Adrenal gland (tissue), 19 donors: ENCODE measurements at places on chromosomes 1 and 21. TPM values are rescaled to one million over a fixed set of nuclear protein-coding genes. Genes with fewer than 3 reads are reported as not detected.

The SPATA46 gene
- not detected for total RNA-seq

DNA sequence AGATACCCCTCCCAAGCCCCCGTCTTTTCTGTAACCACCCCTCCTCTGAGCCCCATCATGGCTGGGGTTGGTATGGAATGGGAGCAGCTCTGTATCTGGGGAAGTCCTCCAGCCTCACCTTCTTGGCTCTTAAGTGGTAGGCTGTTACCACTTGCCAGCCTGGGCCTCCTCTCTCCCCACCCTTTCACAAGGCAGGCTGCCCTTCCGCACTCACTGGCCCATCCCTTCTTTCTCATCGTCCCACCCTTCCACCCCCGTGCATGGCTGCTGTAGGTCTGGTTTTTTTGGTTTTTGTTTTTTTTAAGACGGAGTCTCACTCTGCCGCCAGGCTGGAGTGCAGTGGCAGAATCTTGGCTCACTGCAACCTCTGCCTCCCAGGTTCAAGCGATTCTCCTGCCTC lies 5.2 kb downstream of the CYB561D1 start:
- DNase-seq = no peak

- peak; percentile 57 for DNase-seq
These were observed 1.1 kb upstream of the GUCA2A start for GRCh38 chr1:42165511-42166210.

- no peak for DNase-seq
These were observed 74.3 kb upstream of the VANGL1 start for GRCh38 chr1:115567431-115567830.

GRCh38 chr21:25658427-25659035 lies 19.5 kb downstream of the JAM2 start:
- DNase-seq = no peak

The RPTN gene
- not detected for total RNA-seq

DNA sequence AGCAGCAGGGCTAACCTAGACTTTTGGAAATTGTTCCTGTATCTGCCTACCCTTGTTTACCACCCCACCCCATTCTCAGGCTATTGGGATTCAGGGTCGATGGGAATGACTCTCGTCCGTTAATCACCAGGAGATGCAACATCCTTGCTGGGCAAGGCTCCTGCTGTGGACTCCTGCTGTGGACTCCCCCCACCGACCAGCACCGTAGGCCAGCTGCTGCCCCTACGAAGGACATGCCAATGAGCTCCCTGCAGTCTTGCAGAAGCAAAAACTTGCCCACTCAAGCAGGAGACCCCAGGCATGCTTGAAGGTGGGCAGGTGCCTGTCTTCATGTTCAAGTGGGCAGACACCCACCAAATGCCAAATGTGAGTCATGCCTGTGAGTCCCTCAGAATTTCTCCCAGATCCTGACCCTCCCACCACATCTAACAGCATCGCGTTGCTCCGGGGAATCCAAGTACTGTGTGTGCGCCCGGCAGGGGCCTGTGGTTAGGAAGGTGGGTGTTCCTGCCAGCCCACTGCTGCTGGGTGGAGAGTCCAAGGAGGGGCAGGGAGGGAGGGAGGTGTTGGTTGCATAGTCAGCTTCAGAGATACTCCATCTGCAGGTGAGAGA lies 41.7 kb upstream of the SOX13 start:
- no peak for DNase-seq

DNA sequence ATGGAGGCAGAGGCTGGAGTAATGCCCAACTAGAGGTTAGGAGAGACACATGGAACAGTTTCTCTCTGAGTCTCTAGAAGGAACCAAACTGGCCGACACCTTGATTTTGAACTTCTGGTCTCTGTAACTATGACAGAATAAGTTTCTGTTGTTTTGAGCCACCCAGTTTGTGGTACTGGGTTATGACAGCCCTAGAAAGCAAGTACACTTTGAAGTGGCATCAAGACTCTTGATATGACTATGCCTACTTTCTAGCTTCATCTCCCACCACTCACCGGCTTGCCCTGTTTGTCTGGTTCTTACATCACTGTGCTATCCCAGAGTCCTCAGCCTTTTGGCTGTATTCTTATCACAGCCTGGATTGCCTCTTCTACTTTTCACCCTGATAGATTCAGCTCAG lies 230.3 kb upstream of the USP24 start:
- DNase-seq = no peak

DNA sequence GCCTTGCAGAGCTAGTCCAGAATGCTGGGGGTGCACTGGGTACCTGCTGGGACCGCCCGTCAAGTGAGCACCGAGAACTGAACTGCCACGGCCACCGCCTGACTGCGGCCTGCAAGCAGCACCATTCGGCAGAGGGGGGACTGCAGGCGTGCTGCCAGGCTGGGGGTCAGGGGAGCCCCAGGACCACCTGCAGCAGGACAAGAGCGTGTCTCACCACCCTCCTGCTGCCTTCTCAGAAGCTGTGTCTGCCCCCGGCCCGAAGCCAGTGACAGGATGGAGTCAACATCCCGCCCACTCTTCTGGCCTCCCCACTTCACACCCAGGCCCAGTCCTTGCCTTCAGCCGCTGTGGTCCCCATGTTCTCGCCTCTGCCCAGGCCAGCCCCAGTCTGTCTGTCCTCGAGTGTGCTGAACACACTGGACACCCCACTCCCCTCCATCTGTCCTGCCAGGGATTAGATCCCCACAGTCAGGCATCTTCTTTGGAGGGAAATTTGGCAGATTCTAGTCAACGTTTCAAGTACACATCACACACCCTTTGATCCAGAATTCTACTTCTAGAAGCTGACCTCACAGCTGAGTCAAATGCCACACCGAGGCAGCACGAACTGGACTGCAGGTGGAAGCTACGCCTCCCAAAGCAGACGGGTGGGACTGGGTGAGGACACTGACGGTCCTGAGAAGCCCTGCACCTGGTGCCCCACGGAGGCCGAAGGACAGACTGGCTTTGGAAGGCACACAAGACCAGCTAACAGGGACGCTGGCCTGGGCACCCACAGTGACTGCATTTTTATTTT lies 26.0 kb downstream of the PTTG1IP start:
- DNase-seq = peak; percentile 48

- no peak for DNase-seq
These were observed 178.0 kb downstream of the TOMM20 start for GRCh38 chr1:234950598-234950997.

The ZC3H11A gene
- total RNA-seq = 93.4 TPM

GRCh38 chr1:30764939-30765555 lies 7.5 kb upstream of the LAPTM5 start:
- no peak for DNase-seq

The ATP8B2 gene
- 17.1 TPM for total RNA-seq

GRCh38 chr1:90605070-90605469 lies 112.0 kb downstream of the BARHL2 start:
- no peak for DNase-seq

DNA sequence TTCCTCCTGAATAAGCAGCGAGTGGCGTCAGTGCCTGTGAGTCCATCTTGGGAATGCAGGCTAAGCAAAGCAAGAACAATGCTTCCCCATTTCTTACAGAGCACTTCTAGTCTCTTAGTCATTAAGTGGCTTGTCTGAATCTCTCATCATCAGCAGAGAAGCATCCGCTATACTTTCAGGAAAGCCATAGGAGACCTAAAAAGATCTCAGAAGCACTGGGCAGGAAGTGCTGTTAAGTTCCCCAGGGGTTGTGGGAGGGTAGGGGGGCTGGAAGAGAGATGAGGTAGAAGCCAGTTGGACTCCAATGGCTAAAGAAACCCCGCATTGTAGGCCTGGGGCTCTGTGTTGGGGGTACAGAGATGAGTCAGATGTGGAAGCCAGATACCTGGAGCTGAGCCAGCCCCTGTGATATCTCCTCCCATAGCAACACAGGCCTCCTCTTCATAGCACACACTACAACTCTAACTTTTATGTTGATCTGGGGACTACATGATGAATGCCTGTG lies 44.9 kb downstream of the SYT6 start:
- DNase-seq = peak; percentile 45

GRCh38 chr1:70518106-70518505 lies 107.0 kb downstream of the CTH start:
- no peak for DNase-seq

- DNase-seq = no peak
These were observed 257.2 kb upstream of the HOOK1 start for GRCh38 chr1:59557549-59557885.

GRCh38 chr21:44407493-44407892 lies 47.8 kb upstream of the LRRC3 start:
- no peak for DNase-seq

DNA sequence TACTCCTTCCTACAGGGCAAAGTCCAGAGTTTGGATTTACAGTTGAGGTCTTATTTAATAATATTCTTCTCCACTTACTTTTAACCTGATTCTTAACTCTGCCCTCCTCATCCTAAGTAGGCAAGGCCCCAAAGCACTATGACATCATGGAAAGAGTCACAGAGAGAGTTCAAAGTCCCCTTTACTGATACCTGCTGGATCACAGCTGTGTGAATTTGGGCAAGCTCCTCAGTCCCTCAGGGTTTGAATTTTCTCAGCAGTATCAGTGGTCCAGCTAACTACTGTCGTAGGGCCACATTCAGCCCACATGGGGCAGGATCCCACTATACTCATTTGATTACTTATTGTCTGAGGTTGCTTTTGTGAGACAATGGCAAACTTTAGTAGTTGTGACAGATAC lies 16.0 kb downstream of the TYW3 start:
- no peak for DNase-seq

DNA sequence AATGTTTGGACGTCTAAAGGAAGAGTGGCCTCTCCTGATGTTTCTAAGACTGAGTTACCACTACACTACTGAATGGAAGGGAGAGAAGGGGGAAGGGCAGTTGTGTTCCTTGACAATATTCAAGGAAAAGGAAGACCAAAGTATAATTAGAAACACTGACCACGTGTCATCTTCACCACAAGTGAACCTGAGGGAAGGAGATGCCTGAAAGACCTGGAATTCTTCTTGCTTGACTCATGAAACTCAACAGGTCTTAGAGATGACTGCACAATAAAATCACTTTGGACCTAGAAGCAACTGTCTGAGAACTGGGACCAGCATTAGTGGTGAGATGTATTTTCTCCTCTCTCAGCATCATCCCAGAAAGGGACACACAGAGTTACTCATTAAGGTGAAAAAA lies 56.7 kb downstream of the PTPN14 start:
- DNase-seq = no peak

- no peak for DNase-seq
These were observed 88.2 kb downstream of the MIS18A start for GRCh38 chr21:32190493-32191144.

DNA sequence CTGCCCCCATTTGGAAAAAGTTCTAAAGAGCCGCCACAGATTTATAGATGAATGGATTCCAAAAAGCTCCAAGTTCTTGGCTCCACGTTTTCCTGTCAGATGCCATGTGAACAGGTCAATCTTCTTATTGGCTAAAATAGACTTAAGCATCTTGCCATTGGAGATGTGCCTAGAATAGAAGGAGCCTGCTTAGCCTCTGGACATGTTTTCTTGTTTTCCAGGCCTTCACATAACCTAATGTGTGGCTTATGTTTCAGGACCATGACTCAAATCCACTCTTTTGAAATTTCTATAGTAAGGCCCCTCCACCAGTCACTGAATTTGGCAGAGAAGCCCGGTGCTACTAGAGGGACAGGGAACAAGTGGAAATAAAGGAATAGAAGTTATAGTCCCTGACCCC lies 31.5 kb downstream of the PHC2 start:
- no peak for DNase-seq

The CASP9 gene
- total RNA-seq = 23.9 TPM

The TMEM269 gene
- total RNA-seq = 1.1 TPM

The WLS gene
- total RNA-seq = 59.1 TPM

GRCh38 chr1:89287181-89288050 lies 14.8 kb upstream of the GBP5 start:
- no peak for DNase-seq

- DNase-seq = no peak
These were observed 7.2 kb upstream of the GUCA2B start for GRCh38 chr1:42145764-42146625.

DNA sequence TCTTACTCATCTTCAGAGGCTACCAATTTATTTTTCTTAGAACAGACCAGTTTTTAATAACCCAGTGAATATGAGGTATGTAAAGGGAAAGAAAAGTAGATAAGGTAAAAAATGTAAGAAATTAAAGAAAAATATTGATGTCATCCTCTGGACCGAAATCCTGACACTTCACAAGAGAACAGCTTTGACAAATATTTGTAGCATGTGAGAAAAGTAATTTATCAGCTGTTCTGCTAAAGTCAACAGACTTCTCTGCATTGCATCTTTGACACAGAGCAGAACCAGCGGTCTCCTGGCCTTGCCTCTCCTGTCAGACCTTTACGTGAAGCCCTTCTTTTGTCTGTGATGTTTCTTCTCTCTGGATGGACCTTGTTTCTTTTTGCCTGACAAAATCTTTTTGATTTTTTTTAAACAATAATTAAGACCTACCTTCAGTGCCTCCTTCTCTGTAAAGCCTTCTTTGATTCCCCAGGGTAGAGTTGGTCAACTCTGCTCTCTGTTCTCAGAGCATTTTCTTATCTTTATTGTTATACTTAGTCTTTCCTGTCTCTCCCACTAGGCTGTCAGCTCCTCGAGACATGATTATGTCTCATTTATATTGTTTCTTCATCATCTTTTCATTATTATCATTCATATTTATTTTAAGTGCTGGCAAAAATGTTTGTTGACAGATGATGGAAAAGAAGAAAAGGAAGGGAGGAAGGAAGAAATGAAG lies 35.4 kb downstream of the RGS4 start:
- no peak for DNase-seq
